ENCODE measurements at places on chromosomes 1 and 21.

- no peak for DNase-seq
Observed at GRCh38 chr1:65321879-65322278, 12.5 kb downstream of the DNAJC6 start.

- no peak for DNase-seq
Observed at GRCh38 chr1:59232216-59232615, 64.7 kb upstream of the FGGY start.

GRCh38 chr1:47563201-47563600, 125.4 kb downstream of the FOXD2 start:
- no peak for DNase-seq

- no peak for DNase-seq
Observed at GRCh38 chr1:25185409-25186160, 46.7 kb downstream of the SYF2 start.

- no peak for DNase-seq
Observed at GRCh38 chr1:181396171-181396670, 87.1 kb upstream of the CACNA1E start.

DNA sequence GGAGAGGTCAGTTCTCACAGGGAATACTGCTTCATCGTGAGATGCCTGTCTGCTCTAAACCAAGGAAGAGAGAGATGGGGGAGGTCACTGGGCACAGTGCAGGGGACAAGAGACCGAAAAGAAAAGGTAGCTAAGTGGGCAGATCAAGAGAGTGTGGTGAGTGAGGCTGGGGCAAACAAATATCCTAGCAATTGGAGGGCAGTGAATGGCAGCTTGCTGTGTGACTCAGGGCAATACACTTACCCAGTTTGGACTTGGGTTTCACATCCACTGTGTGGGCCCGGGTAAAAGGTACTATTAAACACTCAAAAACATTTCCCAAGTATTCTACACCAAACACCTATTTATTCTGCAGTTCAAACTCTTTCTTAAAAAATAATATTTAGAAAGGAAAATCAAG, 10.2 kb downstream of the PLXNA2 start:
- DNase-seq, result no peak

GRCh38 chr1:150703427-150703826, 6.5 kb upstream of the GOLPH3L start:
- no peak for DNase-seq

DNA sequence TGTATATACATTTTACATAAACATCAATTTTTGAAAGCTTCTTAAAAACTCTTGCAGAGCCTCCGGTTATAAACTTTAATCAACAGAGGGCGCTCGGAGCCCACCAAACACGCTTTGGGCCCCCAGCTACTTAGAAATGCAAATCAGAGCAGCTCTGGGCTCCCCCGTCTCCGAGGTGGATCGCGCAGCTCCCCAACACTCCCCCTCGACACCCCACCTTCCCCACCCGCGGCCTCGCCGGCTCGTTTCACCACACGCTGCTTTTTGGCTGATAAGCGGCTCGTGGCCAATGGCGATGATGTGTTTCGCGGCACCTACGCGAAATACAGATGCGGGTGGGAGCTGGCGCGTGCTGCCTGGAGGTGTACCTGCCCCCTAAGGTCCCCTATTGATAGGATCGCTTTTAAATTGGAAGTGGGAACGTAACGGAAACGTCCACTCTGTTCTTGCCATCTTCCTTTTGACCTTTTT, 1.7 kb upstream of the KIF26B start:
- DNase-seq, result peak; percentile 78

- DNase-seq, result no peak
Observed at GRCh38 chr1:36142121-36142520, 7.2 kb downstream of the TRAPPC3 start.

DNA sequence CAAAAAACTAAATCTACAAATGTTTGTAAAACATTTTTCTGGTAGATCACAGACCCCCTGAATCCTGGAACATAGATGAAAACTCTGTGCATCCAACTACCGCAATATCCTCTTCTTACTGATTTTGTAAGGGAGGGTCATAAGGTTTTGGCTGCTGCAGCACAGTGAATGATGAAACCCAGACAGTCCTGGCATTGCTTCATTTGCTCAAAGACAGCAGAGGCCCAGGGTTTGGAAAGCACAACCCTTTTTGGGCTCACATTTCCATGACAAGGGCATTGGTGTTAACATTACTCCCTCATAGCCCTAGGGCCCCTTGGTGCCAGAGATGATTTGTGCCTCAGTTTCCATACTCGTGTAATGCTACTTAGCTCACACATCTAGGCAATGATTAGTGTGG, 51.2 kb downstream of the PLXNA2 start:
- no peak for DNase-seq

DNA sequence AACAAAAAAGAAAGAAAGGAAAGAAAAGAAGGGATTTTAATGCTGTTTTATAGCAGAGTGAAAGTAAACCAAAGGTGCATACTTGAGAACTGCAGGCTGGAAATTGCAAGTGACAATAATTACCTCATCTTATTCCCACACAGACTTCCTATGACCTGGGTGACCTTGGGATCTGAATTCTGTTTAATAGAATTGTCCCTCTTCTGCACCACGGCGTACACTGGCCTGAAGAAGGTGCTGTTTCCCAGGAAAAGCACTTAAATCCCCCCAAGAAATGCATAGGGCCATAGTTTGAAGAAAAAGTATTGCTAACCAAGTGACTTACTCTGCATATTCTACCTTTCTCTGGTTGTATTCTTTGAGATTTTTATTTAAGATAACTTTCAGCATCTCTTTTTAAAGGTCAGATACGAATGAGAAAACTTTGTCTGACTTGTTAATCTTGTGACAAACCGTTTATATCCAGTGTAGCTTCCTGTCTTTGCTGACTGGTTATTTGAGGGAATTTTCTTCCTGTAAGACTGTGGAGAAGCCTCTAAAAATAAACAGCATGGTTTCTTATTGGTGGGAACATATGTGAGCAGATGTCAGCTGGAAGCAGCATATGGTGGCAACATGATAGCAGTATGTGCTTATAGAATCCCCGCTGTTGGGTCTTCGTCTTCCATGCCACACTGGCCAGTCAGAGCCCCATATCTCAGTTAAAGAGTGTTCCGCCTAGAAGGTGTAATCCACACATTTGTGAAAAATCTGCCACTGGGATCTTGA, 16.3 kb downstream of the TGFB2 start:
- no peak for DNase-seq

- DNase-seq, result no peak
Observed at GRCh38 chr1:21633141-21633755, 35.9 kb downstream of the RAP1GAP start.

- DNase-seq, result no peak
Observed at GRCh38 chr1:235911876-235912275, 45.2 kb upstream of the LYST start.

DNA sequence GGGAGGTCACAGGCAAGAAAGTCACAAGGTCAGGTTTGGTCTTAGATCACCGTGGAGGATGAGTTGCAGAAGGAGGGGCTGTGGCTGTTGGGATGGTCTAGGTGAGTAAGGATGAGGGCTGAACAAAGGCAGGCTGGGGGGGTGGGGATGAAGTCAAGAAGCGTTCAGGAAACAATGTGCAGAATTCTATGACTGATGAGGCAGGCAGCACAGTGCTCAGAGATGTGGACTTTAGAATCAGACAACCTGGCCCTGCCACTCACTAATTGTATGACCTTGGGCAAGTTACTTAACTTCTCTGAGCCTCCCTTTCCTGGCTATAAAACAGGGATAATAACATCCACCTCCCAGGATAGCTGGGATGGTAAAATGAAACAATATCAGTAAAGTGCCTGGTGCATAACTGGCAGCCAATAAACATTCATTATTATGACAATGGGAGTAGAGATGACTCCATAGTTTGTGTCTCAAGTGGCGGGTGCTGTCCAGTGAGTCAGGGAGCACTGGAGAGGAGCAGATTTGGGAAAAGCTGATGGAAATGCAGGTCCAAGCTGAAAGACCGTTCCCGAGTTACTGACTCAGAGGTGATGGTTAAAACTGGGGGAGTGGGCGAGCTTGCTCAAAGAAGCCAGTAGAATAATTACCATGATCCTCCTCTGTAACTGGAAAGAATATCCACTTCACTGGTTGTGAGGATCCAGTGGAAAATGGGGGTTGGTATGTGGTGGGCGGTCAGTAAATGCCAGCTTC, 2.1 kb downstream of the TIE1 start:
- no peak for DNase-seq

- DNase-seq, result no peak
Observed at GRCh38 chr21:32035617-32036016, 162.8 kb downstream of the HUNK start.

DNA sequence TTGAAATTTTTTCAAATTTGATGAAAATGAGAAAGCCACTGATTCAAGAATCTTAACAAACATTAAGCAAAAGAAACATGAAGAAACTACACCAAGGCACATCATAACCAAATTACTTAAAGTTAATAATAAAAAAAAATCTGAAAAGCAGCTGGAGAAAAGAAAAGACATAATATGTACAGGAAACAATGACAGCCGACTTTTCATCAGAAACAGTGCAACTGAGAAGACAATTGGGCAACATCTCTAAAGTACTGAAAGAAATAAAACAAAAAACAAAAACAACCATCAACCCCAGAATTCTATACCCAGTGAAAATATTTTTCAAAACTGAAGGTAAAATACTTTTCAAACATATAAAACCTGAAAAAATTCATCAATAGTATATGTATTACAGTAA, 73.8 kb upstream of the DMRTA2 start:
- DNase-seq, result no peak

- no peak for DNase-seq
Observed at GRCh38 chr1:171896936-171897703, 55.8 kb downstream of the DNM3 start.

- DNase-seq, result peak; percentile 76
Observed at GRCh38 chr1:201792534-201793305, 36.2 kb upstream of the IPO9 start.

DNA sequence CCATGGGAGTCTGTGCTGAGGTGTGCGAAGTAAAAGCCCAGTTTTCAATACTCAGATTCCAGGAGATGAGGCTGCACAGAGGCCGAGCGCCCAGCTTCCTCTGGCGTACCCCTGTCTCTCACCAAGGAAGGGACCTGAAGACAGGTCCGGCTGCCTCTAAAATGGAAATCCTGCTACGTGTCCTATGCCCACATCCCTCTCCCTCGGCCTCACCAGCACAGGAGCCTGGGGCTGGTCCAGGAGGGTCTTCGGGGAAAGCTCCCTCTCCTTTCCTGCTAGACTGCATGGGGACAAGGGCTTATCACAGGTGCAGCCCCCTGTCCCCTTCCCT, 392 bp downstream of the MRPL55 start:
- DNase-seq, result no peak

DNA sequence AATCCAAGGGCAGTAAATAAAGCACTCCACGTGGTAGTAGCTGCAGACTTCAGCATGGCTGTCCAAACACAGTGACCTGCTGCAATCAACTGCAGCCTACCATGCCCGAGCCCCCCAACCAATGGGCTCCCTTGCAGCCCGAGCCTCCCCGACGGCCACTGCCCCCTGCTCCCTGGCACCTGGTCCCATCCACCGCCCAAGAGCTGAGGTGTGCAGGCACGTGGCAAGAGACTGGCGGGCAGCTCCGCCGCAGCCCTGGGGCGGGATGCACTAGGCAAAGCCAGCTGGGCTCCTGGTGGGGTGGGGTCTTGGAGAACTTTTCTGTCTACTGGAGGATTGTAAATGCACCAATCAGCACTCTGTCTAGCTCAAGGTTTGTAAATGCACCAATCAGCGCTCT, 57.6 kb upstream of the RGS2 start:
- DNase-seq, result no peak
